ENCODE measurements at places on chromosomes 1 and 21.

DNA sequence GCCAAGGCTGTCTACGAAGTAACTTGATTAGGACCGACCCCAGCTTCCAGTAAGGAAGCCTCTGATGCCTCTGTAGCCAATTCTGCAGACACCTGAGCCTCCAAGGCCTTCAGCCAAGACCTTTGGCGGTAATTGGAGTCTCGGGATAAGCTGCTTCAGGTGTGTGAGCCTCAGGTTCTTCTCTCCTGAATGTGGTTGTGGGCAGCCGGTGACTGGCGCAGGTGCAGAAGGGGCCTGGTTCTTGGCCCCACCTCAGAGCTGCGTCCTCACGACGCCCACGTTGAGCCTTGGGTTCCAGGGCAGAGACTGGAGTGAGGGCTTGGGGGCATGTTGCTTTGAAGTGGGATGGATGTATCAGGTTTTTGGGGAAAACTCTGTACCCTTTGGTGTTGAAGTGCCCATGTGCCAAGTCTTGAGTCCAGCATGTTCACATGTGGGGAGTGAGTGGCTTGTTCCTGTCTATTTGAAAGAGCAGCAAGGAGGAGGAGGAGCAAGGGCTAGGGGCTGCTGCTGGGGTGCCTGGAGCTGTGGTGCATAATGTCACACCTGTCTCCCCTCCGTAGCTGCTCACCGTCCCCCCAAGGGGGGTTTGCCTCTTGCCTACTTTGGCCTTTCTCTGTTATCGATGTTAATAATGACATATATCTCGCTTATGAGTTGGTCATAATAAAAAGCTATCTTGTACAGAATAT lies 1.4 kb downstream of the PSEN2 start:
- no peak for DNase-seq

DNA sequence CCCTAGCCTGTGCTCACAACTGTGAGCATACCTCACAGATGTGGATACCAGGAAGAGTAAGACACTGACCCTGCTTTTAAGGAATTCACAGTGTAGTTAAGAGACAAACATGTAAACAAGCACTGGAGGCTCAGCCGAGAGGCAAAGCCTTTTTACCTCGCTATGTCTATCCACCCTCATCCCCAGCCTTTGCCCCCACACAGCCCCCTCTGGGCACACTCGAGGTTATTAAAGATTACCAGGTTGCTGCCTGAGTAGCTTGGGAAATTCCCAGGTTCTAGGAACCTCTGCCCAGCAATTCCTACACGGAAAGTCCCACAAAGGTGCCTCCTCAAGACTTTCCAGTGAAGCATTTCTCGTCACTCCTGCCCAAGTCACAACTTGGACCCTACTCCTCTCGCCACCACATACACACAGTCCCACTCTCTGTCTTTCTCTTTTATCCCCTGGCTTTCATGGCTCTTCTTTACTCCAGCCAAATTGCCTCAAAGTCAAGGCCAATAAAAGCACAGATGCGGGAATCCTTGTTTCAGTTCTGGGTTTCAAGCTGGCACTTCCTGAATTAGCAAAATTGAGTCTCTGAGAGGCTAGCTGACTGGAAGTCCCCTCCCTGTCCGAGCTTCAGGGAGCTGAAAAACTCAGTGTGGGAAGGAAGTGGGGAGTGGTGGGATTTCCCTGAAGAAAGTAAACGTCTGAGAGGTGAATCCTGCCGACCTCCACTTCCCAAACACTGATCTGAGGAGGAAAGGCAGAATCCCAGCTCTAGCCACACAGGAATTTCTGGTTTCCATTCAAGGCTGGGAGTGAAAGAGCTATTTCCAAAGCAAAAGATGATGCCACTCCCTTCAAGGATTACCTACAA lies 7.6 kb downstream of the DENND2D start:
- peak; percentile 83 for DNase-seq

DNA sequence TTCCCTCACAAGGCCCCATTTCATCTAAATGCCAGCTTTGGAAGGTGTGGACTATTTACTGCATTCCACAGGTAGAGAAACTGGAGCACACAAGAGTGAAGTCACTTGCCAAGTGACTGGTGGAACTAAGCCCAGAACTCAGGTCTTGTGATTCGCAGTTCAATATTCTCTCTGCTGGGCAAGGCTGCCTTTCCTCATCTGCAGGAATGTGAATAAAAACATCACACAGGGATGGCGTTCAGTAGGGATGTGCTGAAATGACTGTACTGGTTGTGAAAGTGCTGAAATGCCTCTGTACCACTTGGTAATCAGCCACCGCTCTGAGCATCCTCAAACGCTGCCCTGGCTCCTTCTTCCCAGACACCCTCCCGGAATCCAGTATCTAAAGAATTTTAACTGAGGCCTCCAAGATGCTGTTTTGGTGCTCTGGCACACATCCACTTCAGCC lies 145.6 kb downstream of the HIVEP3 start:
- DNase-seq: no peak

- no peak for DNase-seq
These were observed 407.7 kb downstream of the PLPP3 start for GRCh38 chr1:56171670-56172069.

- DNase-seq: no peak
These were observed 318.9 kb upstream of the PBX1 start for GRCh38 chr1:164240081-164240480.

DNA sequence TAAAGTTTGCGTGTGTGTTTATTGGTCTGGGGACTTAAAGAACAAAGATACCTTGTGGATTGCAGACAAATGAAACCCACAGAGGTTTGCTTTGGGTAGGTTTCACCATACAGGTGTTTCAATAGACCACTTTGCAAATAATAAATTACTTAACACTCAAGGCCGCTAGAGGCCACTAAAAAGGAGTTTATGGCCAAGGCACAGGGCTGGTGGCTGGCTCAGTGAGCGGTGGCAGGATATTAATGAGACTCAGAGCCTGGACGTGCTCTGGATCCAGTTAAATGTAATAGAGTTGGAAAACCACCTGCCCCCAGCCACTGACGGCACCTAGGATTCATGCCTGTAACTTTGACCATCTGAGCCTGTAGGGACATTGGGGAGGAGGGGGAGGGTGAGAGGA lies 44.5 kb downstream of the LRRC38 start:
- no peak for DNase-seq

GRCh38 chr1:53315046-53315445 lies 12.8 kb downstream of the LRP8 start:
- DNase-seq: no peak

- DNase-seq: no peak
These were observed 48.7 kb upstream of the LRRC7 start for GRCh38 chr1:69519006-69519405.

GRCh38 chr1:221227460-221227859 lies 348.2 kb downstream of the HLX start:
- DNase-seq: no peak

DNA sequence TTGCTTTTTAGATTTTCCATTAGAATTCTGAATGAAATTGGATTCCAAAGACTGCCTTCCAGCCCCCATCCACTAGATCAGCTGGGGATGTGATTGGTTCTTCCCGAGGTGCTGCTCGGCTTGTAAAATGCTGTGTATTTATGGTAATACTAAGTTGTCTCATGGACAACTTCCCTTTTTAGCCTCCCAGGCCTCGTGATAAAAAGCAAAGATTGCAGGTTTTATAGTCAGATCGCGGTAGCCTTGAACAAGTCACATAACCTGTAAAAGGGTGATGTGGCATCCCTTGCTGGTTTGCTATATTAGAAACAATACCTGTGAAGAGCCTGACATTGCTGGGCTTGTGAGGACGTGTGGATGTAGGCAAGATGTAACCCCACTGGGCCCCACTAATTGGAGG lies 10.4 kb downstream of the MUL1 start:
- DNase-seq: peak; percentile 55

DNA sequence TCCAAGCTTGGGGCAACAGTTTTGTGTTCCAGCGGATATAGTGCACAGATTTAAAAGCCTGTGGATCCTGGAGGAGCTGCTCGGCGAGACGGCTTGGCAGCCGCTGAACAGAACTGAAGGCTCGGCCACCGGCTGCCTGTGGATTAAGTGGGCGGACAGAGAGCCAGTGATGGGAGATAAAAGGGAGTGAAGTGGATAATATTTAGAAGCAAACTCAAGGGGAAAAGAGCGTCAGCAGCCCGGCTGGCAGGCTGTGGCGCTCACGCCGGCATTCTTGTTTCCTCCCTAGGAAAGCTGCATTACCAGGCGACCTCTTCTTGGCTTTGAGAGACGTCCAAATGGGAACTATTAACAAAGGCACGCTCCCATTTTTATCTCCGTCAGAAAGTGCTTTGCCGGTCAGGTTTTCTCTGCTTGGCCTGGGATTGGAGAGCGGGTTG lies 10.4 kb downstream of the TRABD2B start:
- DNase-seq: no peak

- no peak for DNase-seq
These were observed 1.7 kb downstream of the ANGPTL3 start for GRCh38 chr1:62599044-62599443.

- no peak for DNase-seq
These were observed 26.1 kb downstream of the SLC19A1 start for GRCh38 chr21:45516071-45516670.

DNA sequence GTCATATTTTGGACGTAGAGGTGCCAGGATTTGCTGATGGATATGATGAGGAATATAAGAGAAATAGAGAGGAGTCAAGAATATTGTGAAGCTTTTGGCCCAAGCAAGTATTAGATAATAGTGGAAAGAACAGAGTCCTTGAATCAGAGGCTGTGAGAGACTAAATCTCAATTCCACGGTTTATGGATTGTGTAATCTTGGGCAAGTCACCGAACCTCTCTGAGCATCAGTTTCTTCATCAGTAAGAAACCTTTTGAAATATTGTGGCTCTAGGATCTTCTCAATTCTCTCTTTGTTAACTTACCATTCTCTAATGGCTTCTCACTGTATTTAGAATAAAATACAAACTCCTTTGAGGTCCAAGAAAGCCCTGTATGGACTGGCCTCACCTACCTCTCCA lies 77.6 kb downstream of the RPS6KA1 start:
- no peak for DNase-seq

DNA sequence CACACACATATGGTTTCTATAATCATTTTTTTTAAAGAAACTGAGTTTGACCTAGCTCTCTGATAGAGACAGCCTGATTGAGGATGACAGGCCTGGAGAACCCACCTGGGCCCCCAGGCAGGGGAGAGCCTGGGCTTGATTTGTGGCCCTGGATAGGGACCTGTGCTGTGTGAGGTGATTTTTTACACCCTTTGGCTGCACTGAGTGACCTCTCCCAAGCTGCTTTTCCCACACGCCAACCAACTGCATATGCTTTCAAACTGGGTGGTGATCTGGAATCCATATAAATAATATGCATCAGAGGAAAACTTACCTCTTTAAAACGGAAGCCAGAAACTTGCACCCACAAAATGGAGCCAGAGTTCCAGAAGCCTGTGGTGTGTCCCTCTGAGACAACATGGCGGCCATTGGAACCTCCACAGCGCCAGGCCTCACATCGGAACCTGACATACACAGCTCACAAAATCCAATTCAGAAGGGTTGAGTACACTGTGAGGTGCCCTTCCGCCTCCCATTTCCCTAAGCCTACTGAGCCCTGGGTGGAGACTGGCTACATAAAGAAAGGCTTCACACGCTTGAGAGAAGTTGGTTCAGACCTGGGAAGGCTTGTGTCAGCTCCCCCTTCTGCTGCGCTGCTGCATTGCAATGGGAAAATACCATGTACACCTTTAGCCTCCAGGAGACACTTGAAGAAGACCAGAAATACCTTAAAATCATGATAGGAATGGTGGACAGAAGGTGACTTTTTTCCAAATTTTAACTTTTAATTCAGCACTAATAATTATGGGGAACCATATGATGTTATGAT lies 160.7 kb downstream of the HHIPL2 start:
- peak; percentile 11 for DNase-seq

DNA sequence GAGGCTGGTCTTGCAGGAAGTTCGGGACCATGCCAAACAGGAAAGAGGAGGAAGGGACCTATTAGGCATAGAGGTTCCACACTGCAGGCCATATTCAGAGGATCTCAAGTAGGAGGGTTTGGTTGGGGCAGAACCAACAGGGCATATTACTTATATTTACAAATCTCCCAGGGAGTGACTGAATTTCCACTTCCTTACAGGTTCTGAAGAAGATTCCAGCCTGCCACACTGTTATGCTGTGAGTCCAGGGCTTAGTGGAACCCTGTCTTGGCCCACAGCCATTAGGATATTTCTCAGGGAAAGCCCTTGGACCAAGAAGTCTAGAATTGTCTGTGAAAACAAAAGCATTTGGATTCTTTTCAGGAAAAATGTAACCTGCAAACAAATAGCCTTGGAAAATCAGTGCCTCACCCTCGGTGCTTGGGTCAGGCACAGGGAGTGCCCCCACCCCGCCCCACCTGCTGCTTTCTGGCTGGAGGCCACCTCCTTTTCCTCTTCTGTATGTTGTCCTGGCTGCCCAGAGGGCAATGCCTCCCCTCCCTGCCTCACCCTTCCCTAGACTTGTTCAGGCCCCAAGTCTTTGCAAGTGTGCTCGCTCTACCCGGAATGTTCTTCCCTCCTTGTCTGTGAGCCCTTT lies 41.0 kb upstream of the JUN start:
- DNase-seq: no peak

- DNase-seq: no peak
These were observed 66.1 kb downstream of the TTC3 start for GRCh38 chr21:37139154-37139553.

DNA sequence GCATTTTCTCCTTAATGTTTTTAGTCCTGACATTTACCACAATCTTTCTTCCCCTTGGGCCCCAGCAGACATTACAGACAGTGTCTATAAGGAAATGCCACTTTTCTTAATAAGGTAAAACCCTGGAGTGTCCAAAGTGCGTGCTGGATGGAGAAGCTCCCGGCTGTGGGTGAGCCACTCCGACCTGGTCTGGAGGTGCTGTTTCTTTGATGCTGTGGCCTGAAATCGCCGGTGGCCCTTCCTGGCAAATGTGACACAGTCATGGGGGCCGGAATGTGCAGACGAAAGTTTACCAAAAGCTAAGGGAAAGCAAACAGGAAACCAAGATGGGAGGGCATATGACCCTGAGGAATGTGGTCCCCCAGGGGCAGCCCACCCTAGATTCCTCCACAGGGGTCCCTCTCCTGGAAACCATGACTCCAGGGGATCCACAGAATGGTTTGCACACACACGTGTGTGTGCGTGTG lies 77.9 kb downstream of the FHAD1 start:
- DNase-seq: no peak

DNA sequence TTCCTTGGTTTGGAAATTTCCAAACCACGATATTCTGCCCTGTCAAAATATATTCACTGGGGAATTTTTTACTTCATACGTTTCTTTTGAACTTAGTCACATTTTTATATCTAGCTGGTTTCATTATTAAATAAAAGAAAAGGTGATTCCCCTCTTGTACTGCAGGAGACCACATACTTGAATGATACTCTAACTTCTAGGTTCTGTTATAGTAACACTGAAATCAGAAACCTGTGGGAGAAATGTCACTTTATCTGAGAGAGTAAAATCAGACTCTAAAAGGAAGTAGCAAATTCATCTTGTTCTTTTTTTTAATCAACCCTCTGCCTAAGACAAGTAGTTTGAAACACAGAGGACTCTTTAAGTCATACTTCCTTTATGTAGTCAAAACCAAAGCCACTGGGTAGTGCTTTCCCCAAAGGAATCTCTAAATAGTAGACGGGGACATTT lies 34.4 kb downstream of the MRPL39 start:
- peak; percentile 11 for DNase-seq

Data from suppressor macrophage (primary cell).